Activated T-cell treated with anti-CD3 and anti-CD28 coated beads, Interleukin-2, amount 50 U/mL, for 24 hours (primary cell): ENCODE measurements at places on chromosomes 5 and 9.
A peak's percentile ranks its signal among the peaks of the same experiment; 100 is the strongest.

GRCh38 chr9:81782313-81782995, 93.1 kb upstream of the TLE1 start:
- H3K4me3 ChIP-seq: no peak overlapping the region
- no peaks in the 10 kb centered on the region for H3K36me3 ChIP-seq
- no peaks in the 10 kb centered on the region for H3K27me3 ChIP-seq
- no peak overlapping the region for H3K27ac ChIP-seq
- DNase-seq: no peak
- H3K4me1 ChIP-seq: no peaks in the 10 kb centered on the region

GRCh38 chr5:25963251-25964008, 1075.0 kb downstream of the CDH9 start:
- no peaks in the 10 kb centered on the region for H3K4me1 ChIP-seq
- no peak for DNase-seq
- no peaks in the 10 kb centered on the region for H3K27me3 ChIP-seq
- H3K36me3 ChIP-seq: no peaks in the 10 kb centered on the region
- no peak overlapping the region for H3K27ac ChIP-seq

GRCh38 chr9:124718928-124719327, 52.2 kb downstream of the NR6A1 start:
- H3K36me3 ChIP-seq: no peaks in the 10 kb centered on the region
- no peak overlapping the region for H3K27ac ChIP-seq
- H3K4me3 ChIP-seq: no peak overlapping the region
- DNase-seq: no peak

DNA sequence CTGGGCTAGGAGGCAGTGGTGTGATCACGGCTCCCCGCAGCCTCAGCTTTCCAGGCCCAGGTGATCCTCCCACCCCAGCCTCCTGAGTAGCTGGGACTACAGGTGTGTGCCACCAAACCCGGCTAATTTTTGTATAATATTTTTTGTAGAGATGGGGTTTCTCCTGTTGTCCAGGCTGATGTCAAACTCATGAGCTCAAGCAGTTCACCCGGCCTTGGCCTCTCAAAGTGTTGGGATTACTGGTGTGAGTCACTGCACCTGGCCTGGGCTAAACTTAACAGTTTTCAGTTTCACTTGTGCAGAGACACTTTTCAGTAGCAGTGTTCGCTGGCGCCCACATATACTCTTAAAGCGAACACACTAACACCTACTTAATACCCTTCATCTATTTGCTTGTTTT, 205.6 kb upstream of the ZNF608 start:
- no peaks in the 10 kb centered on the region for H3K27me3 ChIP-seq
- H3K4me1 ChIP-seq: no peaks in the 10 kb centered on the region
- H3K27ac ChIP-seq: no peak overlapping the region
- no peaks in the 10 kb centered on the region for H3K36me3 ChIP-seq

DNA sequence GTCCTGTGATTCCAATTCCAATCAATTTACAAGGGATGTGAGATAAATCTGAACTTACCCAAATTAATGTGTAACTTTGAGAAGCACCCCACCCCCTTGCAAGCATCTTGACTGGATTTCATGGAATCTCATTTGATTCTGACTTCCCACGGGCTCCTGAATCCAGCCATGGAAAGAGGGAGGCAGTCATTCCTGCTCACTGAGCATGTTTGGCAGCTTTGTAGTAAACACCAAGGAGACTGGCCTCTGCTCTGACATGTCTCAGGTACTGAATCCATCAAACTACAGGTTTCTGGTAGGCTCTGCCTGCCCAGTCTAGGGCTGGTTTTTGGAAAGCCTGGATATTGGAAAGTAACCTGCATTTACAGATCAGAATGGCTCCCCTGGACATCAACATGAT, 357.6 kb downstream of the ARHGEF28 start:
- H3K36me3 ChIP-seq: no peaks in the 10 kb centered on the region
- DNase-seq: no peak
- H3K27me3 ChIP-seq: peaks cover 13% of the 10 kb centered on the region
- H3K4me3 ChIP-seq: no peak overlapping the region
- no peak overlapping the region for H3K27ac ChIP-seq

DNA sequence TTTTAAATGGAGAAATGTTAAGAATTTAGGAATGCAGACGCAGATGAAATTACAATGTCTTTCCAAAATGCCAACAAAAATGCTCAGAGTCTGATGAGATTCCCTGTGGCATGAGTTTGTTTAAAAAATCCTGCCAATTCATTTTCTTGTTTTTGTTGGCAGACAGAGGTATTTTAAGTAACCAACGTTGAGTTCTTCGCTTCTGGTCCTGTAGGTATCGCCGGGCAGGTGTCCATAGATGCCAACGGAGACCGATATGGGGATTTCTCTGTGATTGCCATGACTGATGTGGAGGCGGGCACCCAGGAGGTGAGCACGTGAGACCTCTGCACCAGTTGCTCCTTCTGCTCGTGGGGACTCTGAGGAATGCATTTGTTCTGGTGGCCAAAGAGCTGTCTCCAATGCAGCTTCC, 69.4 kb downstream of the NPR3 start:
- no peak overlapping the region for H3K27ac ChIP-seq
- H3K36me3 ChIP-seq: no peaks in the 10 kb centered on the region
- no peak overlapping the region for H3K4me3 ChIP-seq
- H3K27me3 ChIP-seq: no peaks in the 10 kb centered on the region
- no peak for DNase-seq

- no peak for DNase-seq
- H3K27ac ChIP-seq: no peak overlapping the region
- peaks cover 8% of the 10 kb centered on the region for H3K27me3 ChIP-seq
- H3K4me1 ChIP-seq: no peaks in the 10 kb centered on the region
Measured at GRCh38 chr5:38208782-38209378, 49.5 kb upstream of the EGFLAM start.

DNA sequence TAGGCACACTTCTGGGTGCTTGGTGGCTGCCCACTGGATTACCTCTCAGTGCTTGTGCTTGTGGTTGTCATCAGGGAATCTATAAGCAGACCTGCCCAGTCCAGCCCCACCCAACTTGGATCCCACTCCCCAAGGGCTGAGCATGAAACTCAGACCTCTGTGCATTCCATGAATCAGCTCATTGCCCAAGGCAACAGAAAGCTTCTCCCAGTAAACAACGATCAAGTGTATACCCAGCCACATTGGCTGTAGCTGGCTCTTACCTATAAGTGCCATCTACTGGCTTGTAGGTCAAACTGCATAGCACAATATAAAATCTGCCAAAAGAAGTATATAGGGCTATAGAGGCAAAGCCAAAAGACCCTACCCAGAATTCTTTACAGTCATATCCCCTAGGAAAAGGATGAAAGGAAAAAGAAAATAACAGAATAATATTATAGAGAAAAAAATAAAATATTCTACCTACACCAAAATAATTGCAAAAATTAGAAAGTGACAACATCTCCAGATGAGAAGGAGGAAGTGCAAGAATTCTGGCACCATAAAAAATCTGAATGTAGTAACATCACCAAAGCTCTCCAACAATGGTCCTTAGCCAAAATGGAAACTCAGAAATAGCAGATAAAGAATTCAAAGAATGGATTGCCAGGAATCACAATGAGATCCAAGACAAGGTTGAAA, 321.0 kb upstream of the TRPC7 start:
- no peaks in the 10 kb centered on the region for H3K36me3 ChIP-seq
- no peak for DNase-seq
- H3K27ac ChIP-seq: no peak overlapping the region
- H3K4me1 ChIP-seq: no peaks in the 10 kb centered on the region
- H3K4me3 ChIP-seq: no peak overlapping the region
- H3K27me3 ChIP-seq: no peaks in the 10 kb centered on the region

DNA sequence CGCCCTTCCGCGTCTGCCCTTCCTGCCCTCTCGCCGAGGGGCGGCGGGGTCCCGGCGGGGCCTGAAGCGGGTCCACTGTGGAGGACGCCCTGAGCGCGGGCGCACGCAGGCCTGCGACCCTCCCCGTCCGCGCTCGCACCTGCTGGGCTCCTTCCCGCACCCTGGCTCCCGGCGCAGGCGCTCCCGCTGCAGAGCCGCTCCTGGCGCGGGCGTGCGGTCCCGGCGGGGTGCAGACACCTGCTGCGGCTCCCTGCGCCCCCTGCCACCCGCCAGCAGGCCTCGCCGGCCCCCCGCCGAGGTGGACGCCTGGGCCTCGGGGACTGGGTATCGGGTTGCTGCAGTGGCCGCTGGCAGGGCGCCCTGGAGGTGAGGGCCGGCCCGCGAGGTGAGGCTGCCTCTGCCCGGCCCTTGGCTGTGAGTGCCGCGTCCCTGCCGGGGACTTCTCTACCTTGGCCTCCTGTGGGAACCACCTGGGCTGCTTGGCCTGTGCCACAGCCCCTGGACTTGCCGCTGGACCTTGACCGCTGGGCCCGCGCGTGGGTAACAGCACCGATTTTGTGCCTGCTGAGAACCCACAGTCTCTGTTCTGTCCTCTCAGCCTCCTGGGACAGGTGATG, 627 bp downstream of the ARRDC1 start:
- H3K27me3 ChIP-seq: no peaks in the 10 kb centered on the region
- H3K36me3 ChIP-seq: peaks cover 3% of the 10 kb centered on the region
- H3K27ac ChIP-seq: peak overlapping the region; percentile 82

GRCh38 chr9:95508968-95509850, 7.6 kb downstream of the PTCH1 start:
- H3K36me3 ChIP-seq: peaks cover 10% of the 10 kb centered on the region
- H3K27me3 ChIP-seq: peaks cover 14% of the 10 kb centered on the region
- H3K4me1 ChIP-seq: peaks cover 55% of the 10 kb centered on the region
- H3K4me3 ChIP-seq: peak overlapping the region; percentile 86
- H3K27ac ChIP-seq: peak overlapping the region; percentile 22
- DNase-seq: peak; percentile 73

DNA sequence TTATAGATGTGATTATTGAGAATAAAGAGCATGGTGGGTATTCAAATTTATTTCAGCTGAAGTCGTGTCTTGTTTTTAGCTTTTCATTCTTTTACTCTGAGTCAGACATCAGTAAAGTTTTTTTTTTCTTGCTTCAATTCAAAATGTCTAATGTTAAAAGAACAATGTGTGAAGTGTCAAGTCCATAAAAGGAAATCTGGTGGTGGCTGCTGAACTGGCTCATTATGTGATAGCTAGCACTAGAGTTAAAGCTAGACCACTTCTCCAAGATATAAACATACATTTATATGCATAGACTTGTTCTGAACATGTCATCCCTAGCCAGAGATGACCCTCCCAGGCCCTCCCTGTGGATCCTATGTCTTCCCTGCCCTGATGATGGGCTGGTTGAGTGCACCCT, 338.3 kb downstream of the RAB3C start:
- no peaks in the 10 kb centered on the region for H3K36me3 ChIP-seq
- no peak overlapping the region for H3K27ac ChIP-seq
- no peak overlapping the region for H3K4me3 ChIP-seq
- H3K27me3 ChIP-seq: peaks cover 5% of the 10 kb centered on the region

DNA sequence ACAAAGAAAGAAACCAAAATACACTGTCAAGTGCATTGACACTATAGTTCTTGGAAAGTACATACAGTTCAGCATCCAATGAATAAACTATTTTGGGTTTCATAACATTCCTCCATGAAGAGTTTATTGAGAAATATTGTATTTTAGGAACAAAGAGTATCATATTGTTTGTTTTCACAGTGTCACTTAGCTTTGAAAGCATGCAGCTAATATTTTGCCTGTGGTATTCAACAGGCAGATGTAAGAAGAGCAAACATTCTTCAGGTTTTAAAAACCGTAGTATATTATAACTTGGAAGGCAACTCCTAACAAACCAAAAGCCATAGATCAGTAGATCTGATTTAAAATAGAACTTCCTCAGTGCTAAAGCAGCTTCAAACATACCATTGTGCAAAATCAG, 4.5 kb downstream of the PRELID2 start:
- H3K27ac ChIP-seq: no peak overlapping the region
- DNase-seq: no peak
- H3K4me3 ChIP-seq: no peak overlapping the region
- H3K27me3 ChIP-seq: peaks cover 14% of the 10 kb centered on the region

DNA sequence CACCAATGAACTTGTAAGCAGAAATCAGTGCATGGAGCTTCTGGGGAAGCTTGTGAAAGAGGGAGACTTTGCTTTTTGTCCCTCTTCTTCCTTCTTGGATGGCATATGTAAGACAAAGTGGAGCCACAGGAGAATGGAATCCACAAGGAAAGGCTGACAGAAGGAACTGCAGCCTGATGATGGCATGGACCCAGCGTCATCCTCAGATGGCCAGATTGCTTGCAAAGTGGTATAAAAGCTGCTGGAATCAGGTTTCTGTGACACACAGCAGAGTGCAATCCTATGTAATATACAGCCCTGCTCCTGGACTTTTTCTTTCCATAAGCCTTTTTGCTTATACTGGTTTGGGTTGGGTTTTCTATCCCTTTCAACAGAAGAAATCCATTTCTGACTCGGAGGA, 31.4 kb upstream of the SPARC start:
- H3K36me3 ChIP-seq: no peaks in the 10 kb centered on the region
- H3K4me1 ChIP-seq: peaks cover 15% of the 10 kb centered on the region
- no peak for DNase-seq

- peaks cover 61% of the 10 kb centered on the region for H3K27me3 ChIP-seq
- peaks cover 5% of the 10 kb centered on the region for H3K4me1 ChIP-seq
- H3K4me3 ChIP-seq: no peak overlapping the region
- no peak overlapping the region for H3K27ac ChIP-seq
- no peak for DNase-seq
Measured at GRCh38 chr5:73899055-73899454, 273.1 kb downstream of the ARHGEF28 start.

DNA sequence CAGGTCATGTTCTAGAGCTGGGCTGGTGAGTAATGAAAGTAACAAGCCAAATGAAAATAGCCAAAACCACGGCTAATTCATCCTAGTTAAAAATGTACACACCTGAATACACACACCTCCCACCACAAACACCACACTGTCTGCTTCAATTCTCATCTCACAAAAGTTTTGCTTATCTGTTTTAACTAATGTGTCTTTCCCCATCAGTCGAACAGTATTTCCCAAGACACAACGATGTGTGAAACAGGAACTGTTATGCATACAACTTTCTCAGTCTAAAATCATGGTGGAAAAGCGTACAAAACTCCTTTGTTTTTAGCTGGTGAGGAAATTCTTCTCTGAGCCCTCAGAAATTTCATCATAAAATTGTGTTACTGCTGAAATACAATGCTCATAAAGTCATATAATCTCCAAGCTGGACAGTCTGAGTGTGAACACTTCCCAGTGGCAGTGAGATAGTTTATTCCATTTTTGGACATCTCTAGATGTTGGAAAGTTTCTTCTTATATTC, 242.4 kb downstream of the EFNA5 start:
- H3K36me3 ChIP-seq: no peaks in the 10 kb centered on the region
- H3K4me1 ChIP-seq: peaks cover 3% of the 10 kb centered on the region
- H3K4me3 ChIP-seq: no peak overlapping the region

DNA sequence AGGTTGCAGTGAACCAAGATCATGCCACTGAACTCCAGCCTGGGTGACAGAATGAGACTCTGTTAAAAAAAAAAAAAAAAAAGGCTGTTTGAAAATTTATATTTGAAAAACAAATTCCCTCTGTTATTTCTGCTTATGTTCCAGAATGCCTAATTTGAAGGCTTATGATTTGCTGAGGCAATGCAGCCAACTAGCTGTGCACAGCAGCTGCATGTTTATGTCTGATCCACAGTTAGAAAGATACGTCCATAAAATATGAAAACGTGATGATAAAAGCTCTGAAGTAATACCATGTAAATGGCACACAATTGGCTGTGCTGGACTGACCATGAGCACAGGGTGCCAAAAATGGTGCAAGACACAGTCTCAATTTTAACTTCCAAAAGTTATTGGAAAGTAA, 453.2 kb downstream of the TUSC1 start:
- H3K4me3 ChIP-seq: no peak overlapping the region
- no peak for DNase-seq
- H3K4me1 ChIP-seq: no peaks in the 10 kb centered on the region
- H3K27me3 ChIP-seq: no peaks in the 10 kb centered on the region
- no peak overlapping the region for H3K27ac ChIP-seq
- no peaks in the 10 kb centered on the region for H3K36me3 ChIP-seq

- DNase-seq: no peak
- no peak overlapping the region for H3K4me3 ChIP-seq
- H3K4me1 ChIP-seq: peaks cover 15% of the 10 kb centered on the region
- no peak overlapping the region for H3K27ac ChIP-seq
Measured at GRCh38 chr9:136786451-136786850, 4.7 kb upstream of the TMEM141 start.
